ENCODE measurements at places on chromosomes 12 and 14.

DNA sequence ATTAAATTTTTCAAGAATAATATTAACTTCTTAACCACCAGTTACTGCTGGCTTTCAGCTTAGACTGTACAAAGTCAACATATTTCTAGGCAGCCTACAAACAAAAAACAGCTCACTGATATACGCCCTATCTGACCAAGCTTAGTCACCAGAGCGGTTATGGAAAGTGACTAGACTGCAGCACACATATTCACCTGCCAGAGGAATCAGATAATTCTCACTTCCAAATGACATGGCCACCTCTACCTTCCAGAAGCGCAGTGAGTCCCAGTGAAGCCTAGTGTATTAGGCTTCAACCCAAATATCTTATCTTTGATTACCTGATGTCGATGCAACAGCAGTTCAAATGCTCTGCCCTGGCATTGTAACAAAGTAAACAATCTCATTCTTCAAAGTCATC, 8.5 kb downstream of the STXBP6 start:
- no peak for DNase-seq

DNA sequence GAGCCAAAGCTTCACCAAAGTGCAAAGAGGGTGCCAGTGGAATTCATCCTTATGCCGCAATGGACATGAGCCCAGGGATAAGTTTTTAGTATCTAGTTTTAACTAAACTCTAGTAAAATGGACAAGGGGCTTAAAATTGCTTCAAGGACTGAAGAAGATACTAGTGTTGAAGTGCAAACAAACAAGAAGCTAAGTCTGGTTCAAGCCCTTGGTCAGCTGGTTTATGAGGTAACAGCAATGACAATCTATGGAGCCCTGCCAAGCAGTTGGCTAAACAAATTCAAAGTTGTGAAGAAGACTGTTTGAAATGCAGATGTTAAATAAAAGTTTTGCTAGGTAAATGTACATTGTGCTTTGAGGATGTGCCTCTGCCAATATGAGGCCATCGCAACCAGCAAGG, 209.4 kb downstream of the KTN1 start:
- DNase-seq = no peak

GRCh38 chr12:122943196-122943595, 23.1 kb downstream of the ABCB9 start:
- DNase-seq = no peak

- DNase-seq = no peak
These were observed 818 bp downstream of the VPS33A start for GRCh38 chr12:122265476-122265875.

GRCh38 chr14:102057480-102058114, 29.2 kb downstream of the HSP90AA1 start:
- no peak for DNase-seq

GRCh38 chr12:119826661-119827445, 50.3 kb downstream of the CIT start:
- peak; percentile 23 for DNase-seq

DNA sequence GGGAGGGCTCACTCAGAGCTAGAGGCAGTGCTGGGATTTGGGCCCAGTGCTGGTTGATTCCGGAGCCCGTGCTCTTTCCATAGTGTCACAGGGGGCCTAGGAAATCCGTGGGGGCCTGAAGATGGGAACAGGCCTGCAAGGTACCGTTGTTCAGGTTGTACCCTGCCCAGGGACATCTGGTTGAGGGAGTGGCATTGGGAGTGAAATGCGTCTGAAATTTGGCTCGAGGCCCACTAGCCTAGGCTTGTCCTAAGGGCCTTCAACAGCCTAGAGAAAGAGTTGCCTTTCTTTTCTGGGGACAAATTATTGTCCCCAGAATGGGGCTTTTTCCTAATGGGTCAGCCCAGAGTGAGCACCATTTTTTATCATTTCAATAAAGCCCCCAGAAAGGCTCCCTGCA, 26.4 kb upstream of the FAM222A start:
- no peak for DNase-seq

DNA sequence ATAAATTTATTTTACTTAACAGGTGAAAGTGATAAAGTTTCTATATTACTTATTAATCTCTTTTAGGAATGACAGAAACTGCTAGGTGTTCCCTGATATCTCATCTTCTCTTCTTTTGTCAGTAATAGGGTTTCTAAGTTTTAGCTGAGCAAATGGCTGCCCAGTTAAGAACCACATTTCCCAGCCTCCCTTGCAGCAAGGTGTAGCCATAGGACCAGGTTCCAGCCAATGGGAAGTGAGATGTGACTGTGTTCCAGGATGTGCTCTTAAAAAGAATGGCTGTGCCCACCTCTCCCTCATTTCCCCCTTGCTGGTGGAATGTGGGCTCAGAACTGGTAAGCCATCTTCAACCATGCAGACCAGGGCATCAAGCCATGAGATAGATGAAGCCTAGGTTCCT, 165.6 kb downstream of the HELB start:
- no peak for DNase-seq

GRCh38 chr12:25818596-25819390, 139.7 kb upstream of the RASSF8 start:
- DNase-seq = no peak

DNA sequence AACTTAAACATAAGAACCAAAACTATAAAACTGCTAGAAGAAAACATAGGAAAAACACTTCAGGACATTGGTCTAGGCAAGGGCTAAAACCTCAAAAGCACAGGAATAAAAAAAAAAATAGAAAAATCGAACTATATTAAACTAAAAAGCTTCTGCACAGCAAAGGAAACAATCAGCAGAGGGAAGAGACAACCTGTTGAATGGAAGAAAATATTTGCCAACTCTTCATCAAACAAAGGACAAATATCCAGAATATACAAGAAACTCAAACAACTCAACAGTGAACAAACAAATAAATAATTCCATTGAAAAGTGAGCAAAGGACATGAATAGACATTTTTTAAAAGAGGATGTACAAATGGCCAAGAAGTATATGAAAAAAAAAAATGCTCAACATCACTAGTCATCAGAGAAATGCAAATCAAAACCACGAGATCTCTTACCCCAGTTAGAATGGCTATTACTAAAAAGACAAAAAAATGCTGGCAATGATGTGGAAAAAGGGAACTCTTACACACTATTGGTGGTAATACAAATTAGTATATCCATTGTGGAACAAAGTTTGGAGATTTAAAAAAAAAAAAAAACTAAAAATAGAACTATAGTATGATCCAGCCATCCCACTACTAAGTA, 152.0 kb downstream of the NDUFA12 start:
- DNase-seq = no peak

GRCh38 chr14:55689981-55690871, 110.2 kb downstream of the KTN1 start:
- DNase-seq = no peak

GRCh38 chr14:87873741-87874140, 119.2 kb downstream of the GALC start:
- no peak for DNase-seq

- DNase-seq = peak; percentile 14
These were observed 45.7 kb upstream of the RFLNA start for GRCh38 chr12:124248941-124249825.

GRCh38 chr14:98826618-98827017, 445.4 kb downstream of the BCL11B start:
- no peak for DNase-seq

DNA sequence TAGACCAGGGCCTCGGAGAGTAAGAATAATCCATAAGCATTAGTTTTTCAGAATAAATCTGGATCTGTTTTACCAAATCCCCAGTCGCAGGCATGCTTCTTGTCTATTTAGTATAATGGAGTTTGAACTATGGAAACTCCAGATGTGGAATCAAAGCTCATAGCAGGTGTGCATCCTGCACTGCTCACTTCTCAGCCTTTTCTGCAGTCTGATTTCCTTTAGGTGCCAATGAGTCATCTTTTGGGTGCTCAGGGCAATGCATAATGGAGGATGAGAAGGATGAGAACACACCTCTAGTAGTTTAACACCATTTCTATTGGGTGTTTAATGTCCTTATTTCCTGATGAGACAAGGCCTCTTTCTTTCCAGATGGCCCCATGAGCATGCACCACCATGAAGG, 961.2 kb downstream of the TMEM121 start:
- no peak for DNase-seq

DNA sequence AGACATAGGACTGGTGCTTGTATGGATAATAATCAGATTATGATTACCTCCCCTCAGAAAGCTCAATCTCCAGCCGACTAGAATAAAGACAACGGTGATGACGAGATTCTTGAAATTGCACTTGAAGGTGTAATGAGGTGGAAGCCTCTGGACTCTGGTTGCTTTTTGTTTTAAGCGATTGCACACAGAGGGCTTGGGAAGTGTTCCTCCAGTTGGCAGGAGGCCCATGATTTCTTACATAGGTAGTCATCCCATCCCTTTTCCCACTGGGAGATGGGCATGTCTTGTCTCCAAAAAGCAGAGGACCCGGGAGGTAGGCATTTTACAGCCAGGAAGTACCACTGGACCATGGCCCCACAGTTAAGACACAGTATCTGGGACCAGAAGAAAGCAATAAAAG, 165.7 kb upstream of the FKBP4 start:
- DNase-seq = peak; percentile 49

DNA sequence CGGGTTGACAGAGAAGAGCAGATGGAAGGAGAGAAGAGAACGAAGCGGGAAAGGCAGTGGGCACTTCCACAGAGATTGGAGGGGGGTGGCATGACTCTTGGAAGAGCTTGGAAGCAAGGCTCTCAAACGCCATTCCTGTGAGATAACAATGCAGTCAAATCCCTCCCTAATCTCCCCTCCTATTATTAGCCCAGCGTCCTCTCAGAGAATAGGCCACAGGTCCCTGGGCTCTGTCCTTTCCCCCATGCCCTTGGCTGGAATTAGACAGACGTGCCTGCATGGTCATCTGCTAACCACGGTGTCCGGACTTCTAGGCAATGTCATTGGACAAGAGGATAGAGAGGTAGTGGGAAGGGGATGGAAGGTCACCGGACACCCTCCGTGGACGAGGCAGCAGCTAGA, 8.0 kb upstream of the MYH7 start:
- peak; percentile 24 for DNase-seq

GRCh38 chr14:73759183-73759713, 45.1 kb upstream of the PNMA1 start:
- peak; percentile 87 for DNase-seq

DNA sequence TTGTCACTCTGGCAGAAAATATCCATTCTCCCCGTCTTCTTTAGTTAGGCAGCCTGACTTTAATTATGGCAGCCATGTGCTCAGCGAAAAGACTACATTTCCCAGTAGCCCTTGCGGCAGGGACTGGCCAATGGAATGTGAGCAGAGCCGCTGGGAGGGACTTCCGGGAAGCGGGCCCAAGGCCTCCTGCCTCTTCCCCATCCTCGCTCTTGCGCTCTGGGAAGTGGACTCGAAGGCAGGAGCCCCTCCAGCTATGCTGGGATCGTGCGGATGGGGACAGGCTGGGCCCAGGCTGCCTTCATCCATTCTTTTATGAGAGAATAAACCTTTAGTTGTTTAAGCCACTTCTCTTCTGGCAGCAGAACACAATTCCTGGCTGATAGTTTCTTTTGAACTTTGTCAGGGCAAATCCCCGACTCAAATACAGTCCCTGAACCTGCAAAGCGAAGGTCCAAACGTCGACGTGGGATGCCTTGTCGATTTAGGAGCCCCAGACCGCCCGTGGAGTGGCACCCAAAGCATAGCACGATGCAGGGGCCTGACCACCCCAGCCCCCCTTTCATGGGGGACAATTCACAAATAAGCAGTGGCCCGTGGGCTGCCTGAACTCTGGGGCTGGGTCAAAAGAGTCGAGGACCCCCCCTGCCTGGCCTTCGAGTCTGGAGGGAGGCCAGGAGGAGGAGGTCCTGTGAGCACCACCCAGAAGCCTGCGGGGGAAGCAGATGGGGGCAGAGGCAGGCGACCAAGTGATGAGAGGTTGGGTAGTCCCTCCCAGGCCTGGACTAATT, 15.6 kb upstream of the LRTM2 start:
- peak; percentile 98 for DNase-seq

GRCh38 chr12:69998011-69998410, 173.0 kb downstream of the MYRFL start:
- DNase-seq = no peak

DNA sequence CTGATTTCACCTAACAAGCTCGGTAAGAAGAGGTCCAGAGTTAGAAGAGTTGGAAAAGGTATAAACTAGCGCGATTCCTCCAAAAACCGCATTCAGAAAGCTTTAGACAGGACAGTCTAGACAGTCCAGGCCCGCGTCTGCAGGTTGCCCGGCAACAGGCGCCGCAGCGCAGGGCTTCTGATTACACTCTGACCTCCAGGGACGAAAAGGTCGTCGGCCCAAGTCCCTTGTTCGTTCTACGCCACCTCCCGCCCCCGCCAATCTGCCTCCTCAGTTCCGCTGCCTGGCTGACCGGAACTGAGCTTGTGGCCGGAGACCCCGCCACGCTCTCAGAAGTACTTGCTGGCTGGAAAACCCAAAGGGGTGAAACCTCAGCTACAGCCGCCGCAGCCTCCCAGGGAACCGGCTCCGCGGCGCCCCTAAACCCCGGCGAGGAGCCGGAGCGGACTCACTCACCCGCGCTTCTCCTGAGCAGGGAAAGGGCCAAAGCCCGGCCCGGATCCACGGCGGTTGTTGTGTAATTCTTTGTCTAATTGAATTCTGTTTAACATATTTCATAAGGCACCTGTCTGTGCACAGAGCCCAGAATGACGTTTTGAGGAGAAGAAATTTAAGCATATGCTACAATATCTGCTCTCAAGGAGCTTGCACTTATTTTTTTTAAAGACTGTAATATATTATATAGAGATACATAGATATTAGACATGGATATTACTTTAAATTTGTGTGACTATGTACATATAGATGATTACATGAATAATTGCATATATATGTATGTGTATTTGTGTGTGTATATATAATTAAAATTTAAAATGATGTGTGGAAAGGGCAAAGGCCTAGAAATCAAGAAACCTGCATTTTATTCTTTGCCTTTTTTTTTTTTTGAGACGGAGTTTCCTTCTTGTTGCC, at the start of gene CAPS2:
TSS of gene CAPS2 (minus strand) at position 407 of the 909 bp plus-strand sequence. CDS start 3,826 bp downstream, outside the sequence.
- DNase-seq = peak; percentile 94

- DNase-seq = no peak
These were observed 34.1 kb upstream of the TDRD9 start for GRCh38 chr14:103894034-103894722.

DNA sequence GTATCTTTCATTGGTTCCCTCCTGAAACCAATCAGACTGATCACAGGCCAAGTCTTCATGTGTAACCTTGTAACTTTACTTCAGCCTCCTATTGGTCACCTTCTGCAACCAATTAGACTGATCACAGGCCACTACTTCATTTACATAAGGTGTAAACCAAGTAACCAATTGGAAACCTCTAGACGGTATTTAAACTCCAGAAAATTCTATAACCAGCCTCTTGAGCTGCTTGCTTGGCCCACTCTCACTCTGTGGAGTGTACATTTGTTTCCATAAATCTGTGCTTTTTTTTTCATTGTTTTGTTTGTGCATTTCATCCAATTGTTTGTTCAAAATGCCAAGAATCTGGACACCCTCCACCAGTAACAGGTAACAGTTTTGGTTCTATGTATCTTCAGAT, 47.5 kb downstream of the EIF2S3B start:
- no peak for DNase-seq

- no peak for DNase-seq
These were observed 11.9 kb upstream of the UBE2N start for GRCh38 chr12:93453633-93454032.

- no peak for DNase-seq
These were observed 123.9 kb downstream of the RFLNA start for GRCh38 chr12:124418791-124419190.

Measured in eye (tissue), 1 donor.